ENCODE measurements at places on chromosomes 3 and 15.

GRCh38 chr3:189638276-189639031 lies 7.3 kb downstream of the TP63 start:
- DNase-seq = no peak

- DNase-seq = no peak
These were observed 55.9 kb downstream of the NGLY1 start for GRCh38 chr3:25727316-25727715.

GRCh38 chr3:31802981-31803740 lies 177.9 kb downstream of the OSBPL10 start:
- no peak for DNase-seq

GRCh38 chr15:25862472-25863110 lies 536 bp downstream of the ATP10A start:
- DNase-seq = no peak

GRCh38 chr3:88057630-88058305 lies 1.0 kb downstream of the CGGBP1 start:
- DNase-seq = no peak

DNA sequence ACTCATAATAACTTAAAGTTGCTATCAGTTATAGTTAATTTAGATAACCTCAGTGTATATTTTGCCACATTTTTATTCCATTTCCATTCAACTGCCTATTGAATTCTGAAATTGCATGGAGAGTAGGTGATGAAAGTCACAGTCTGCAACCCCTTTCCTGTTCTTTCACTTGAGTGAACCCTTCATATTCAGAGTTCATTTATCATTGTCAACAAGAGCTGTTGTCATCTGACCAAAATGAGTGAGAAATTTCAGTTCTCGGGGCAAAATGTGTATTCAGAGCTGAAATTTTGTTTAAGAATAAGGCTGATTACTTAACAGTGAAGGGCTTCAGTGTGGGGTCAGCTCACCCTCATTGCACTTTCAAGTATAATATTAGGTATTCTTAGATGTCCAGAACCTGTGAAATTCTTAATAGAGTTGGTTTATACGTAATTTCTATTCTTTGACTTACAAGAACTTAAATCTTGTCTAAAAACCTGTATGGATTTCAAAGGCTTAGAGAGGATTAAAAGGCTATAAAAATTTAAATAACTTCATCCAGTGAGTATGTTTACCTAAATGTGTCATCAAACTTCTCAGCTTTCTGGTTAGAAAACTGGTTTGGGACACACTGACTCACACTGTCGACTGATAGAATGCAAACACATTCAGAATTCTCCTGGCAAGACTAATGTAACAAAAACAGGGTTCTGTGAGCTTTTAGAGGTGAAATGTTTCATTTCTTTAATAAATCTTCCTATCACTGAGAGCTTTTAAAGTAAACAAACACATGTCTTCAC lies 92.2 kb downstream of the CMSS1 start:
- DNase-seq = no peak
